ENCODE measurements at places on chromosomes 6 and 20.

- DNase-seq, result no peak
These were observed 77.1 kb downstream of the JAG1 start for GRCh38 chr20:10596710-10597121.

DNA sequence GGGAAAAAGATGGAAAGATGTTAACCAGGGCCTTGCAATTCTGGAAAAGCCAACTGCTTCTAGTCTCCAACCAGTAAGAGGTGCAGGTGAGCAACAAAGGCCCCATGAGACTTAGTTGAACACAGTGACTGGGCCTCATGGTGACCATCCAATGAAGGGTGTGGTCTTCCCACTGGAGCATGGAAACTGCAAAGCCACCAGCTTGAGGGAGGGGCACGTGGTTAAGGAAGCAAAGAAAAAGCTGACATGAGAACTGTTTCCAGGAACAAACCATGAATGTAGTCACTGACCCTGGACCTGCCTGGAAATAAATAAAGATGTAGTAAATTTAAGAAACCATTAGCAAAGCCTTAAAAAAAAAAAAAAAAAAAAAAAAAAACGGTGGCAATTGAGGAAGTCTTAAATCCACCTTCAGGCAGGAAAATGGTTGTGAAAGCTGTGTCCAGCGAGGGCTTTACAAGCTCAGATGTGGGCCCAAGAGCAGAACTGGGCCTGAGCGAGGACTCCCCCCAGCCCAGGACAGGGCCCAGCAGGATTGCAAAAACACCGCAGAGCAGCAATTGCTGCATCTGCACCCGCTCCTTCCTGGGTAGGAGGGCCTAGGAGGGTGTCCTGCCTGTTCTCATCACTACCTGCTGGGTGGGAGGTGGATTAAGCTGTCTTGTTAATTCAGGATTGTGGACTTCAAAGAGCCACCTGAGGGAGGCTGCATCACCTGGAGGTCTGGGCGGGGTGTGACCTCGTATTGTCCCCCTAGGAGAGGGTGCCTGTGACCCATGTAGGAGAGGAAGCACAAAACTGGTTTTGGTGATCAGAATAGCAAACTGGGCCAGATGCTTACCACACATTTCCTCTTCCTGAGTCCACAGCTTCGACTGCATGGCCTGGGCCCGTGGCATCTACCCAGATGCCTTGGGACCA lies 10.3 kb downstream of the GFRA4 start:
- DNase-seq, result no peak

DNA sequence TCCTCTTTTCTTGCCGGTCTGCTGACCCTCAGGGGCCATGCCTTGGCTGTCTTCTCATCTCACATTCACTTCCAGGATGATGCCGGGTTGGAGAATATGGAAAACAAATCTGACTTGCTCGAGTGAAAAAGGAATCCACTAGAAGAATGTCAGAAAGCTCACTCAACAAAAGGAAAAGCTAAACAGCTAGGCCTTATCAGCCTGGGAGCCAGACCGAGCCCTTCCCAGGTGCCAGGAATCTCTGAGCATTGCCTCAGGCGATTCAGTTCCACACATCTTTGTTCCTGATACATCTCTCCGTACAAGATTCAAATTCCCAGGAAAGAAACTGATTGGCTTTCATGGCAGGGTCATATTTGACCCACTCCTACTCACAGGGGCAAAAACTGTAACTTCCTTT lies 9.2 kb upstream of the OSER1 start:
- DNase-seq, result no peak

DNA sequence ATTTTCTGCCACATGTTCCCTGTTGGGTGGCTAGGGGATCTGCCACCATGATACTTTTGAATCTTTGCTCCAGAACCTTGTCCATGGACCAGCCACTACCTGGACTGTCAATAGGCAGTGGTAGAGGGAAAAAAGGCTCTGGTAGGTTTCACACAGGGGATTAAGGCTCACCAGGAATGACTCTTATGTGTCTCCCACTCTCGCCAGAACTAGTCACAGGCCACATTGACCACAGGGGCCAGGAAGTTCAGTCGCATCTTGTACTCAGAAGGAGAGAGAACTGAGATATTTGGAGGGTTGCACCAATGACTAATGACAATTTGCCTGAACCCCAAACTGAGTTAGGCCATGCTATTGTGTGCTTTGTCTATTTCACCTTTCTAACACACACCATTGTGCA lies 23.6 kb upstream of the APCDD1L start:
- no peak for DNase-seq

- no peak for DNase-seq
These were observed 11.0 kb downstream of the RIPOR2 start for GRCh38 chr6:24924580-24925356.

DNA sequence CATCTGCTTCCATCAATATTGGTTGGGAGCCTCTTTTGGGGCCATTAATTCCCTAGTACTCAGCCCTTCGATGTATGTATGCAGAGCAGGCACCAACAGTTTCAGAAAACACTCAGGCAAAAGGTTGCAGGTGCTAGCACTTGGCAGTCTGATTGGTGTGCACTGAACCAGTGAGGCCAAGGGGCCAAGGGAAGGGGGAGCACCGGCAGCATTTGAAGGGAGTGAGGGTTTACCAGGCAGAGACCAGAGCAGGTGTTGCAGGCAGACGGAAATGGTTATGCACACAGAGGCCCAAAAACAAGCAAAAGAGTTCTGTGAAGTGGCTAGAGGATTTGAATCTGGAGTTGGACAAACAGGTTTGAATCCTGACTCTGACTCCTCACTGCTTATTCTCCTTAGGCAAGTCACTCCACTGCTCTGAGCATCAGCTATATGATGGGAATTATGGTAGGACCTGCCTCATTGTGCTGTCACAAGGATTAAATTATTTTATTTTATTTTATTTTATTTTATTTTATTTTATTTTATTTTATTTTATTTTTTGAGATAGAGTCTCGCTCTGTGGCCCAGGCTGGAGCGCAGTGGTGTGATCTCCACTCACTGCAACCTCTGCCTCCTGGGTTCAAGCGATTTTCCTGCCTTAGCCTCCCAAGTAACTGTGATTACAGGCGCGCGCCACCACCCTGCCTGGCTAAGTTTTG lies 58.1 kb upstream of the SHLD1 start:
- no peak for DNase-seq

GRCh38 chr6:117907601-117908245 lies 659 bp downstream of the SLC35F1 start:
- no peak for DNase-seq

DNA sequence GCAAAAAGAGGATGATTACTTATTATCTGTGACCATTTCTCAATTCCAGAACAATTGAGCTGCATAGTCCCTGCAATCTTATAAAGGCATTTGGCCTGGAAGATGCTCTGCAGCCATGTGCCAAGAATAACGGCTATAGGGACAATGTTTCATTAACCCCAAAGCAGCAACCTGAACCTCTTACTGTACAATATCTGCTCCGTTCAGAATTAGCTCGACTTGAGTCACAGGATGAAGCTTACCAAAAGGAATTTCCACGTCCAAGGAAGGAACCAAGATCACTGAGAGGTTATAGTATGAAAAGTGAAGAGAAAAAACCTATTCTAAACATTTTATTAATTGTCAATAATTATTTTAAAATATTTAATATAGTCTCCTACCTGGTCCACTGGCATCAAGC lies 167.3 kb upstream of the GMDS start:
- no peak for DNase-seq

- no peak for DNase-seq
These were observed 73.0 kb downstream of the PHIP start for GRCh38 chr6:79005024-79005423.

DNA sequence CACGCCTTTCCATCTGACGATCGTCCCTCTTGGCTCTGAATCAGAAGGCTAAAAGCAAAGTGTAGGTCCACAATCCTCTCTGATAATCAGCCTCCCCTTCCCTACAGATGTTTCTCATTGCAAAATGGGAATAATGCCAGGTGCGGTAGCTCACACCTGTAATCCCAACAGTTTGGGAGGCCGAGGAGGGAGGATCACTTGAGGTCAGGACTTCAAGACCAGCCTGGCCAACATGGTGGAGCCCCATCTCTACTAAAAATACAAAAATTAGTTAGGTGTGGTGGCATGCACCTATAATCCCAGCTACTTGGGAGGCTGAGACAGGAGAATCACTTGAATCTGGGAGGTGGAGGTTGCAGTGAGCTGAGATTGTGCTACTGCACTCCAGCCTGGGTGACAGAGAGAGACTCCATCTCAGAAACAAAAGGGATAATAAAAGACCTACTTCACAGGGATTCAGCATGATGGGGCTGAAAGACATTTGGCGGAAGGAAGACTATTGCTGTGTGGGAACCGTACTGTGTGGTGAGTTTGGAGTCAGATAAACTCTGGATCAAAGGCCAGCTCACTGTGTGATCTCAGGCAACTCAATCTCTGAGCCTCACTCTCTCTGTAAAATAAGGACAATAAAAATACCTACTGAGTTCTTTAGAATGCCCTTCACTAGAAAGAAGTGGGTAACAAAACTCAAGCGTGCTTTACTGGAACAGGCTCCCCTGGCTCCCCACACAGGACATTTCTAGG lies 15.9 kb upstream of the SLC9A8 start:
- DNase-seq, result no peak

DNA sequence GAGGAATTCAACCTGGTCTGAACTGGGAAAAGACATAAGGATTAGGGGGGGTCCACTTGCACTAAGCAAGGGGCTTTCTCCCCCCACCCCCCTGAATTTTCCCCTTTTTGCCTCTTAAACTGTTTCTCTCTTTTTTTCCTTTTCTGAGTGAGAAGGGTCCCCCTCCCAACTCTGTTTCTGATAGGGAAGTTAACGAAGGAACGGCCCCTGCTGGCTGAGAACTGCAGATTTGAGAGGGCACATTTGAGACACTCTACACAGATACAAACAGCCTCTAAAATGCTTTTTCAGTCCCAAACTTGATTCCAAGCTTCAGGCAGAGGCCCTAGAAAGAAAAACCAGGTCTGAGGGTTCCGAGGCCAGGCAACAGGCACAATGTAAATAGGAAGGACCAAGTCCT lies 91.7 kb downstream of the JARID2 start:
- DNase-seq, result no peak

- no peak for DNase-seq
These were observed 96.0 kb downstream of the RNASET2 start for GRCh38 chr6:166860392-166860791.

DNA sequence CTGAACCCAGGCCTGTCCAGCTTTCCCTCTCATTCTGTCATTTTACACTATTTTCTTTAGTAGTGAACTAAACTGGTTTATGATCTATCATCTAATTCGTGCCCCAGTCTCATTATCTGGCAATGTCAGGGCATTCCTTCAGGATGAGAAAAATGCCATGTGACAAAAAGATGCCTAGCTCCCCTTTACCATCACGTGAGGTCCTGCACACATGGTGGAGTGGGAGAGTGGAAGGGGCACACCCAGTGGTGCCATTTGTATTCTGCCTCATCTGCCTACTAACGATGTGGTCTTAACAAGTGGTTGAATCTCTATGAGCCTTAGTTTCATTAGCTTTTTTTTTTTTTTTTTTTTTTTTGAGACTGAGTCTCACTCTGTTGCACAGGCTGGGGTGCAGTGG lies 41.2 kb downstream of the CDC5L start:
- no peak for DNase-seq

GRCh38 chr20:1479831-1480595 lies 11.2 kb downstream of the SIRPB2 start:
- DNase-seq, result no peak

DNA sequence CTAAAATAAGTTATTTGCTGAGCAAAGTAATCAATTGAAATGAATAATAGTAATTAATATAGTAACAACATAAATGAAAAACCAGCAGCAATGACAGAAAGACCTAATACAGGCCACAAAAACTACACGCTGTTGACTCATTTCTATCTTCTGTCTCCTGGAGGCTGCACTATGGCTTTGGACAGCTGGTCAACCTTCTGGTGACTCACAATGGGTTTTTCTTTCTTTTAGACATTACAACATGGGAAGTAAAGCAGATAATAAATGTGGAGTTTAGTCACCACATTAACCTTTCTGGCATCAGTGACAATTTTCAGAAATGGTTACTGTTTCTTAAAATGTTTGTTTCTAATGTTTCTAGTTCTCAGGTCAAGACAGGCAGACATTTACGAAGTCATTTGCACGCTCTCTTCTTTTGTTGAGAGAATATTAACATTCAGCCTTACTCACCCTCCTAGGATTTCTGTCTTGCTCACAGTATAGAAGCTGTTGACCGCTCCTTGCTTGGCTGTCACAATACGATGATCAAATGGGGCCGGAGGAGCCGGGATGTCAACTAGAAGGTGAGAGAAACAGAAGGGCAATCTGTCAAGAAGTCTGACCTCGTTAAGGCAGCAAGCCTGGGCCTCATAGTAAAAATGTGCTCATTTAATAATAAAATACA lies 62.2 kb downstream of the MYLK4 start:
- DNase-seq, result no peak
